ENCODE measurements at places on chromosomes 2 and 18.

GRCh38 chr2:21690005-21690404 lies 566.2 kb downstream of the TDRD15 start:
- DNase-seq: no peak

- DNase-seq: no peak
These were observed 81.9 kb downstream of the EHBP1 start for GRCh38 chr2:62787386-62787785.

- DNase-seq: no peak
These were observed 36.0 kb upstream of the SCN1A start for GRCh38 chr2:166163775-166164174.

GRCh38 chr2:148960483-148960882 lies 78.0 kb upstream of the LYPD6B start:
- no peak for DNase-seq

- peak; percentile 4 for DNase-seq
These were observed 145.1 kb downstream of the KCNE4 start for GRCh38 chr2:223197046-223197445.

DNA sequence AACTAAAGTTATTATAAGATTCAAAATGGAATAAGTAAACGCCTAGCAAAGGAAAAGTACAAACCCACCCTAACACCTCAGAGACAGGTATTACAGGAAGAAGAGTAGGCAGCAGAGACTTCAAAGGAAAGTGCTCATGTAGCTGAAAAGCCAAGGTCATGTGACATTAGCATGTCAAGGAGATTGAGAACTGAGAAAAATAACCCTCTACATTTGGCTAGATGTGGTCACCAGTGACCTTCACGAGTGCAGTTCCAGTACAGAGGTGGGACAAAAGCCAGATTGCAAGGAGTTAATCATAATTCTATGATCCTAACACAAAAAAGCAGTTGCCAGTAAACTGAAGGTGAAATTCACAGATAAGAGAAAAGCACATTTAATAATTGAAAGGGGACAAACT lies 252.7 kb downstream of the ZEB2 start:
- no peak for DNase-seq

- no peak for DNase-seq
These were observed 508.3 kb upstream of the MYT1L start for GRCh38 chr2:2839393-2839781.

DNA sequence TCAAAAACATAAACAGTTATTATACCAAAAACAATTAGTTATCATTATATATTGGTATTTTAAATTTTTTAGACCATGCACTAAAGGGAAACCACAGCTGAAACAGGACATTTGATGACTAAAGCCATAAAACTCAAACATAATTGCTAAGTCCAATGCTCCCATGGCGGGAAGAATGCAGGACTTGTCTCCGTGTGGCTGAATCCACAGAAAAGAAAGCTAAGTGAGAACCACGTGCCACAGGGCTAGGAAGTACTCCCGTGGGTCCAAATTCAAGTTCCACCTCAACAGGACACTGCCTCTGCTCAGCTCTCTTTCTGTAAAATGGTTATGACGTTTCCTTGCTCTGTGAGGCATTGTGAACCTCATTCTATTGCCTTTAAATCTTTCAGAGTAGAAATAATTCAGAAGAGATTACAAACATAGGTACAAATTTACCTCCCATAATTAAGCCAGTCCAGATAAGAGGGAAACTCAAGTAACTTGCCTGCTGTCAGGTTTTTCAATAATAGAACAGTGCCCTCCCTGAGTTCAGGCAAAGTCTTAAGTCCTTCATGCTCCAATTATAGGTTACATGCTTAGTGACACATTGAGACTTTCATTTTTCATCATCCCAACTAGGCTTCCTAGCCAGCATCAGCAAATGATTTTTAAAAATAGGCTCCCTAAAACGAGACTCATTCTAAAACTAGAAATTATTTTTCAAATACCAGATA lies 36.7 kb downstream of the FTCDNL1 start:
- no peak for DNase-seq

GRCh38 chr2:179987916-179988315 lies 19.2 kb downstream of the CWC22 start:
- DNase-seq: no peak

DNA sequence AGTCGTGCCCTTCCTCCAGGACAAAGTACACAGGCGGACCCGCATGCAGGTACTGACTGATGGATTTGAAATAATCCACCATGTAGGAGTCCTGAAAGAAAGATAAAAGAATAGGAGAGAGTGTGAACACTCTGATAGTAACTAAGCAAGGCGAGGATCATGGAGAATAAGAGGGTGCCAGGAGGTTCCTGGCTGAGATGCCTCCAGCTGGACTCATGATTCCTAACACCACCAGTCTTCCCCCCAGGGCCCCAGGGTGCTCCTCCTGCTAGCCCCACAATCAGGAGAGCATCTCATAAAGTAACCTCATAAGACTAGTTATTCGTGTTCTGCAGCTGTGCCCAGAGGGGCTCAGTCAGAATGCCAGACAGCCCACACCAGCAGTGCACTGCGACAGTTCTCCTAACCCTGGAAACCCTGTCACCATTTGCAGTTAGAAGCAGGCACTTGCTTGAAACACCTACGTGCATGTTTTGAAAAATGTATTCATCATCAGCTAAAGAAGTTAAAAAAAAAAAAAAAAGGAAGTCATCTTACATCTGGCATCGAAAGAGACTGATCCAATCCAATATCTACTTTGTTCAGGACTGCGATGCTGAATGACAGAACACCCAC lies 36.7 kb downstream of the RMC1 start:
- DNase-seq: no peak

GRCh38 chr2:77009307-77009706 lies 512.9 kb downstream of the LRRTM4 start:
- no peak for DNase-seq

- DNase-seq: no peak
These were observed 48.9 kb upstream of the TMEM177 start for GRCh38 chr2:119630121-119630520.

DNA sequence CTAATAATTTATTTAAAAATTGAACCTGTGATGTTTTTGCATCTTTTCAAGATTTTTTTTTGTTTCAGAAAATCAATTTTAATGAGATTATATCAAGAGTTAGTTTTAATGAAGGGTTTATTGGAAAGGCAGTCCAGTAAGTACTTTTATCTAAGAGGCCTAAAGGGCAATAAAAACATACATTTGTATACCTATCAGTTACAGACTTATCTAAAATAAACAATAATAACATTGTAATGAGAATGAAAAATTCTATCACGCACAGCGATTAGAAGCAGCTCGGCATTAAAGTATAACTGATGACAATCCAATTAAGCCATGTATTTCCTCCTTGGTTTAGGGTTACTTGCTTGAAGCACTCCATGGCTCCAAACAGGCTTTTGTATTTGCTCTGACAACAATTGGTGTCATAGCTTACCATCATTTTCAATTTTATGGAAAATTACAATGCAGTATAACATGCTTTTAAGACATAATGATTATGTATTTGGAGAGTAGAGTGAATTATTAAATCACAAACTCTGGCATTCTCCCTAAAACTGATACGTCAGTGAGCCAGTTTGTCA lies 629.4 kb downstream of the TSN start:
- no peak for DNase-seq

DNA sequence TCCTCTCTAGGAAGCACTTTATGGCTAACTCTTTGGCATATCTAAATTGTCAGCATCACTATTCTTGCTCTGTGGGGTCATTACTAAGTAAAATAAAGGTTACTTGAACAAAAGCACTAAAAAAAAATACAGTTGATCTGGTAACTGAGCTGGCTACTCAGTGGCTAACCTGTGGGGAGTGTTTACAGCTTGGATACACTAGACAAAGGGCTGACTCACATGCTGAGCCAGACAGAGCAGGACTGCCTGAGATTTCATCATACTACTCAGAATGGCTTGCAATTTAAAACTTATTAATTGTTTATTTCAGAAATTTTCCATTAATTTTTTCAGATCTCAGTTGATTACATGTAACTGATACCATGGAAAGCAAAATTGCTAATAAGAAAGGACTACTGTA lies 1690.4 kb upstream of the SLC39A10 start:
- peak; percentile 77 for DNase-seq

GRCh38 chr18:79964330-79965118 lies at the start of gene HSBP1L1:
HSBP1L1 (plus strand) TSS chr18:79964643; CDS start chr18:79964736, 93 bp downstream.
- no peak for DNase-seq

GRCh38 chr2:22520369-22521288 lies 864.4 kb upstream of the KLHL29 start:
- DNase-seq: no peak

- no peak for DNase-seq
These were observed 692 bp upstream of the POMC start for GRCh38 chr2:25169073-25169470.

- no peak for DNase-seq
These were observed 12.3 kb upstream of the LDLRAD4 start for GRCh38 chr18:13206301-13206700.

GRCh38 chr2:108974674-108975073 lies 14.3 kb downstream of the EDAR start:
- DNase-seq: no peak

GRCh38 chr2:33765122-33765521 lies 166.0 kb upstream of the FAM98A start:
- no peak for DNase-seq

DNA sequence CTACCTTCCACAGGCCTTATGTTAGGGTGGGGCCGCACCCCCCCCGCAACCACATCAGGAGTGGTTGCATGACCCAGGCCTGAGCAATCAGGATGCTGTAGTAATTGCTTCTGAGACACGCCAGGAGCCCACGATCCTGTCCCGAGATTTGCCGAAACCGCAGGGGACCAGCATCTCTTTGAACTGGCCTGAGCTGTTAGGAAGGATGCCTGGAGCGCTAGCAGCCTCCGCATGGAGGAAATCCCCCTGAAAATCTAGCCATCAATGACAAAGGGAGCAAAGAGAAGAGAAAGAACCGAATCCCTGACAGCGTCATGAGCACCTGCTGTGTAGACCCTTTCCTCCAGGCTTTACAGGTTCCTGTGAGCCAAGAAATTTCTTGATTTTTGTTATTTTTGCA lies 8.7 kb upstream of the TEX44 start:
- DNase-seq: no peak

DNA sequence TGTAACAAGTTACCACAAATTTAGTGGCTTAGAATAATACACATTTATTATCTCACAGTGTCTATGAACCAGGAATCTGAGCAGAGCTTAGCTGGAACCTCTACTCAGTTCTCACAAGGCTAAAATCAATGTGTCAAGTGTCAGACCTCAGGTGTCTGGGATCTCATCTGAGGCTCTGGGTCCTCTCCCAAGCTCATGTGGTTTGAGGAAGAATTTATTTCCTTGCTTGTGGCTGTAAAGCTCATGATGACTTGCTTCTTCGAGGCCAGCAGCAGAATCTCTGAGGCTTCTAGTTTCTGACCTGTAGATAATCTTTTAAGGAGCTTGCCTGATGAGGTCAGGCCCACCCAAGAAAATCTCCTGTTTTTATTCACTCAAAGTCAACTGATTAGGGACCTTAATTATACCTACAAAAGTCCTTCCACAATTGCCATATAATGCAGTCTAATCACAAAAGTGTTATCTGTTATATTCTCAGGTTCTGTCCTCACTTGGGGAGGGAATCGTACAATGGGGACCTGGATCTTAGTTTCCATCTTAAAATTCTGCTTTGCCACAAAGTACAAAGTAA lies 14.3 kb downstream of the NCKAP5 start:
- no peak for DNase-seq

DNA sequence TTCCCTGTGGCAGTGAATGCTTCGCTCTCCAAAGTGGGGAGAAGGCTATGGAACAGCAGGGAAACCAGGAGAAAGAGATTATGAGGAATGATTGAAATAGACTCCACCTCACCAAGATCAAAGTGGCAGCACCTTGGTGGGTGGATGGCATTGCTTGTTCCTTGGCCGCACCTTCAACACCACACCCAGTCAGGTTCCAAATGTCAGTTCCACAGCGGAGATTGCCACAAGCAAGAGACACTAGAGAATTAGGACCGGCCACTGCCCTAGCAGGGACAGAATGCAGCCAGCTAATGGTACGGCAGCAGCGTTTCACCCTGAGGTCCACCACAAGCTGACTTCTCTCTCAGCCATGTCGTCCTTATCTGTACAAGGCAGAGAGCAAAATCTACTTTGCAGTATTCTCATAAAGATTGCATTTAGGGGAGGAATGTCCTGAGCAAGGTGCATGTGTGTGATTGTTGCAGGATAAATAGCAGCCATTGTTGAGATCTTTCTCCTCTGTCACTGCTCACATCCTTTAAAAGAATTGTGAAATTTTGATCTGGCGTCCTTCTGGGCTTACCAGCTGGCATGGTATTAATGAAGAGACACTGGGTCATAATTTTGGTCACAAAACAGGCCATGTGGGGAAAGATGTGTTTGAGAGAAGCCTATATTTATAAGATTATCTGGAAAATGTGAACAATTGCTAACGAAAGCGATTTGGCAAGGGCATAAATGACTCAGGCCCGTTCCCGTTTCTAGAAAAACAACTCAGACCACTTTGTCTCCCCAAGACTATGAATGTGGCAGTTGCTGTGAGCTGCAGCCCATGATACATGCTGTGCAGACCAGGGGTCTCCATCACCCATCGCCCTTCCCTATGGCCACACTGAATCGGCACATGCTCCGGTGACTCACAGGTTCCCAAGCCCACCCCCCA lies 228.6 kb upstream of the ID2 start:
- DNase-seq: no peak

DNA sequence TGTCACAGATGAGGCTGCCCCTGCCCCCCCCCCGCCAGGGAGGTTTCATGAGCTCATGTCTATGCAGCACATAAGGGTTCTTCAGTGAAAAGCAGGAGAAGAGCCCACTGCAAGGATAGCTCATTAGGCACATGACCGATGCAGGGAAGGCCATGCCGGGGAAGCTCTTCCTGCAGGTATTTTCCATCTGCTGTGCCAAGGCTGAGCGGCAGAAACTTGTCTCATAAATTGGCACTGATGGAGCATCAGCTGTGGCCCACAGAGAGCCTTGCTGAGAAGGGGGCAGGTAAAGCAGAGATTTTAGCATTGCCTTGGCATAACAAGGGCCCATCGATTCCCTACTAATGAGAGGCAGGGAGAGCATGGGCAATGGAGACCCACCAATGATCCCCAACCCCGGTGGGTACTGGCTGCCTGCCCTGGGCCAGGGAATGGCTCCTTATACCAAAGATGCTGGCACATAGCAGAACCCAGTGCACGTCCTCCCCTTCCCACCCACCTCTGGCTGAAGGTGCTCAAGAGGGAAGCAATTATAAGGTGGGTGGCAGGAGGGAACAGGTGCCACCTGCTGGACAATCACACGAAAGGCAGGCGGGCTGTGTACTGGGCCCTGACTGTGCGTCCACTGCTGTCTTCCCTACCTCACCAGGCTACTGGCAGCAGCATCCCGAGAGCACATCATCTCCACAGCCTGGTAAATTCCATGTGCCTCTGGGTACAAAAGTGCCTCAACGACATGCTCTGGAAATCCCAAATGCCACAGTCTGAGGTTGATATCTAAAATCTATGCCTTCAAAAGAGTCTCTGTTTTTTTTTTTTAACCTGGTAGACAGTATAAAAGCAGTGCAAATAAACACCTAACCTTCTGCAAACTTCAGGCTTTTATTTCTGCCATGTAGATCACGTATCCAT lies 41.4 kb downstream of the STEAP3 start:
- DNase-seq: no peak

DNA sequence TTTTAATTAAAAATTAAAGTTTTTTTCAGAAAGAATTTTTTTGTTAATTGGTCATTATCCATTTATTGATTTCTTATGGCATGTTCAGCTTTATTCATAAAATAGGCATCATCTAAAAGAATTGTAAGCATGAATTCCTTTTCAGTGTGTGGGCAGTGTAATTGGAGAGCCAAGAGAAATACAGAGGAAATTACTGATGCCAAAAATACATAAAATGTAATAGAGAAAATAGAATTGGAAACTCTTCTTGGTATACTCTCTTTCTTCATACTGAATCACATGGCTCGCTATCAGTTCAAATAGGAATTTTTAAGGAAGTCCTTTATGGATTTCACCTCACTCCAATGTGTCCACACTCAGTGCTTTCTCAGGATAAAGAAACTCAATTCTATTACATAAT lies 663.6 kb upstream of the NRXN1 start:
- DNase-seq: no peak
